ENCODE measurements at places on chromosomes 7 and 10.
A peak's percentile ranks its signal among the peaks of the same experiment; 100 is the strongest.

- DNase-seq, result no peak
These were observed 43.6 kb upstream of the JAZF1 start for GRCh38 chr7:28224172-28224571.

DNA sequence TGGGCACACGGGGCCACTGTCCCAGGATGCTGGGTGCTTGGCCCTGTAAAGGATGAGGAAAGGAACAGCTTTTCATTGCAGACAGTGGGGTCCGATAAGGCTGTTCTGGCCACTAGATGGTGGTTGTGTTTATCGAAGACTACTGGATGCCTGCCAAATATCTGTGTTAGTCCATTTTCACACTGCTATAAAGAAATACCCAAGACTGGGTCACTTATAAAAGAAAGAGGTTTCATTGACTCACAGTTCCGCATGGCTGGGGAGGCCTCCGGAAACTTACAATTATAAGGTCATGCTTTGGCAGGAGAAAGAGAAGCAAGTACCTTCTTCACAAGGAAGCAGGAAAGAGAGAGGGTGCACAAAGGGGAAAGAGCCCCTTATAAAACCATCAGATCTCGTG, 32.2 kb upstream of the GARS1 start:
- no peak for DNase-seq

- no peak for DNase-seq
These were observed at the start of gene CXCL12 for GRCh38 chr10:44385026-44385695. CXCL12 (minus strand) TSS chr10:44385097; CDS start chr10:44385005, 92 bp downstream.

DNA sequence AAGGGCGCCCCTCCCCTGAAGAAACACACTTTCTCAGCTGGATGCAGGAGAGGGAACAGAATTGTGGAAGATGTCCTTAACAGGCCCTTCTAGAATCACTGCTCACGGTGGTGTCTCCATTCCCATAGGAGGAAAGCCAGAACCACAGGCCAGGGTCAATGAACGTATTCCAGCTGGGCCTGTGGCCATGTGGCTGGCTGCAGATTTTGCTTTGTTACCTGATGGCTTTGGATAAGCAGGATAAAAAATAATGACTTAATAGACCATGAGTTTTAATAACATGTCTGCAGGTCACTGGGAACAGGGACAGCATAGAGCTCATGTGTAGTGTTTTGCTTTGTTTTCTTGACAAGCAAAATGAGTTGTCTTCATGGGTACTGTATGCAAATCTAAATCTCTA, 210.3 kb downstream of the TRIL start:
- DNase-seq, result no peak

- peak; percentile 52 for DNase-seq
These were observed 1.2 kb downstream of the GFRA1 start for GRCh38 chr10:116271593-116272439.

GRCh38 chr10:121926671-121927317, 1.0 kb downstream of the ATE1 start:
- no peak for DNase-seq

DNA sequence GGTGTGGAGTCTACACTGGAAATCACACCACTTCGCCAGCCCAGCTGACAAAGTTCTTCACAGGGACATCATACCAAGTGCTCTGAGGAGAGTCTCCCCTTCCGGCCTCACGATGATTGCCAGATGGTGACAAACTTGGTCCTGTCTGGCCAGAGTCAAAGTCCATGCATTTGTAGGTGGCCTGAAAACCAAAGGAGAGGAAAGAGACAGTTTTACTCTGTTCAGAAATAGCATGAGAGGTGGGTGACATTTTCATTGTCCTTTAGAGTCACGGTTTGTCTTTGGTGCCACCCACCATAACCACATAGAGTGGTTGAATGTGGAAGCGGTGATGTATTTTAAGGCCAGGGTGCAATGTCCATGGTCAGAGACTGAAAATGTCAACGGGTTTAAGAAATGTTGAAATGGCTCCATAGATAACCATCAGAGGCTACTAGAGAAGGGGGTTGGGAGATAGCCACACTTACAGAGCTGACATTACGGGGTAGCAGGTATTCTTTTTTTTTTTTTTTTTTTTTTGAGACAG, 33.0 kb downstream of the BTBD16 start:
- no peak for DNase-seq

- DNase-seq, result no peak
These were observed 341.1 kb downstream of the PLXDC2 start for GRCh38 chr10:20157314-20157713.

DNA sequence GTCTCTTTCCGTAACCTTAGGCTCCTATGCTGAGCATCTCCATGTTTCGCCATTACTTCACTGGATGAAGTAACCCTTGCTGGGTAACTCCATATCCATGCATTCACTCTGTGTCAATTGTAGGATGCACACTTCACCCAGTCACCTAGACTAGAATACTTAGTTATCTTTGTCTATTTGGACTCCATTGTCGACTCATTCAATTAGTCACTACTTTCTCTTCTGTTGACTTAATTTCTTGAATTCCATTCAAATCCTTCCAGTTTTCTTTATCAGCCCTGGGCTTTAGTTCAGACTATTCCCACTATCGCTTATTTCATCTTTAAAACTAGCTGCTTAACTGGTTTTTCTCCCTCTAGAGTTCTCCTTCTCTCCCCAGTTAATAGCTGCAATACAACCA, 111.3 kb upstream of the TNS3 start:
- no peak for DNase-seq

- peak; percentile 33 for DNase-seq
These were observed 37.5 kb downstream of the AHCYL2 start for GRCh38 chr7:129262324-129262723.
